ENCODE measurements at places on chromosomes 16 and 17.

GRCh38 chr17:20263595-20263994 lies 203.7 kb downstream of the LGALS9B start:
- peaks cover 25% of the 10 kb centered on the region for H3K36me3 ChIP-seq
- H3K4me3 ChIP-seq, result no peak overlapping the region
- peaks cover 22% of the 10 kb centered on the region for H3K4me1 ChIP-seq

- no peaks in the 10 kb centered on the region for H3K4me1 ChIP-seq
- no peaks in the 10 kb centered on the region for H3K36me3 ChIP-seq
- DNase-seq, result no peak
- no peak overlapping the region for H3K27ac ChIP-seq
- no peak overlapping the region for H3K4me3 ChIP-seq
Measured at GRCh38 chr16:79419148-79419547, 181.4 kb downstream of the MAF start.

DNA sequence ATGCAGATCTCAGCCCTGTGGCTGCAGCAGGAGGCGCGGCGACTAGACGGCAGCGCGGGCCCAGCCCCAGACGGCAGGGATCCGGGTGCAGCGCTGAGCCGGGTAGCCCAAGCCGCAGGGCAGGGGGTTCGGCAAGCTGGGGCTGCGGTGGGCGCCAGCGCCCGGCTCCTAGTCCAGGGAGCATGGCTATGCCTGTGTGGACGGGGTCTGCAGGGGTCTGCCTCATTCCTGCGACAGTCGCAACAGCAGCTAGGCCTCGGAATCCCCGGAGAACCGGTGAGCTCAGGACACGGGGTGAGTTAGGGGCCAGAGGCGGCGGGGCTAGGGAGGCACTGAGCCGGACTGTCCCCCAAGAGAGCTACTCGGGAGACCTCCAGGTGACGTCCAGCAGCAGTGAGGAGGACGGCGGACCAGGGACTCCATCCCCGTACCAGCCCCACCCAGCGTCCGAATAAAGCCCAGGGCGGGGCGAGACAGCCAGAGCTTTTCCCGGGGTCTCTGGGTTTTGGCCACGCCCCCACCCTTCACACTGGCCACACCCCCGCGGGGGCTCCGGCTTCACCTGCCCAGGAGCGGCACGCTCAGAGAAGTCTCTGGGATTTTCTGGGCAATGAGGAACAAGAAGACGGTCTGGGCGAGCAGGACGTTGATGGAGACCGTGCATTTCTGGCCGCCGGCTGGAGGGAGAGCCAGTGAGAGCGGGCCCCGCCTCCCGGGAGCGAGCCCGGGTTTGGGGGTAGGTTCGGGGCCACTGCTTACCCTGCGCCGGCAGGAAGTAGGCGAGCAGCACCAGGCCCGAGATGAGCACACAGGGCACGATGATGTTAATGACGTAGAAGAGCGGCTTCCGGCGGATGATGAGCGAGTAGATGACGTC lies 1.1 kb downstream of the C17orf107 start:
- H3K4me1 ChIP-seq, result peaks cover 4% of the 10 kb centered on the region
- peaks cover 21% of the 10 kb centered on the region for H3K36me3 ChIP-seq
- no peak overlapping the region for H3K4me3 ChIP-seq
- no peak for DNase-seq
- no peak overlapping the region for H3K27ac ChIP-seq

DNA sequence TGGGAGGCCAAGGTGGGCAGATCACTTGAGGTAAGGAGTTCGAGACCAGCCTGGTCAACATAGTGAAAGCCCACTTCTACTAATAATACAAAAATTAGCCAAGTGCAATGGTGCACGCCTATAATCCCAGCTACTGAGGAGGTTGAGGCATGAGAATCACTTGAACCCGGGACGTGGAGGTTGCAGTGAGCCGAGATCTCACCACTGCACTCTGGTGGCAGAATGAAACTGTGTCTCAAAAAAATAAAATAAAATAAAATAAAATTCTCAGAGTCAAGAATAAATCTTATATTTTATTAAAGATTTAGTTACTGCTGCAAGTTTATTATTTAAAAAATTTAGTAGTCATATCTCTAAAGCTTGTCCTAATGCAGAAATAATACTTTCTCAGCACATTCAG lies 29.7 kb downstream of the ARL4D start:
- no peak overlapping the region for H3K27ac ChIP-seq
- H3K4me1 ChIP-seq, result peaks cover 7% of the 10 kb centered on the region
- DNase-seq, result no peak
- no peaks in the 10 kb centered on the region for H3K36me3 ChIP-seq

DNA sequence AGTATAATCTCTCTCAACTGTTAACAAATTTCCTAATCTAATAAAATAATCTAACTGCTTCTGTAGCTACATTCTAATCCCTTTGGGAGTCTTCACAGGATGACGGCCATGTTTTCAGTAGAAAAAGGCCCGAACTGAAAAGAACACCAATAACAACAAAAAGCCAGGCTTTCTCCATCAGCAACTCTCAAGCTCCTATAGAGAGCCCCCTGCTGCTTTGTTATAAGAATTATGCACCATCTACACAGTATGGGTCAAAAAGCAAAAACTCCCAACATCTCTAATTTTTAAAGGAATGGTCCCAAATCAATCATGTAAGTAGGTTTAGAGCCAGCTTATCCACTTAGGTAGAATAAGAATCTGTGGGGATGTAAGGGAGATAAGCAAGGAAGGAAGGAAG lies 163.6 kb upstream of the C17orf78 start:
- peaks cover 88% of the 10 kb centered on the region for H3K36me3 ChIP-seq
- H3K27ac ChIP-seq, result no peak overlapping the region

DNA sequence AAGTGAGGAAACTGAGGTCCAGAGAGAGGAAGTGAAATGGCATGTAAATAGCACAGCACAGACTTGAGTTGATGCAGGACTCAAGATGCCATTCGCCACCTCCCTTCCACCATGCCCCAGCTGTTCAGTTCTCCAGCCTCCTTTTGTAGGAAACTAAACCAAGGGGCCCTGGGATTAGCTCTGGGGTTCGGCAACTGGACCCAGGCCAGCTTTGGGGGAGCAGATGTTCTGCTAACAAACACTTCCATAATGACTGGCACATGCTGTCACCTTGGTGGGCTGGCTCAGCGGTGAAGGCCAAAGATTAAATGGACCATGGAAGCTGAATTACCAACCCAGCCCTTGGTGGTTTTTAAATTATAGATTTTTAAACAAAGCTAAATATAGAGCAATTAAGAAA lies 77.0 kb downstream of the IRX6 start:
- no peaks in the 10 kb centered on the region for H3K27me3 ChIP-seq
- no peak overlapping the region for H3K4me3 ChIP-seq
- no peaks in the 10 kb centered on the region for H3K4me1 ChIP-seq
- no peak for DNase-seq
- H3K27ac ChIP-seq, result no peak overlapping the region

GRCh38 chr17:66460558-66460957 lies 158.1 kb downstream of the PRKCA start:
- peak overlapping the region; percentile 92 for H3K27ac ChIP-seq
- no peaks in the 10 kb centered on the region for H3K36me3 ChIP-seq
- H3K4me3 ChIP-seq, result no peak overlapping the region
- no peaks in the 10 kb centered on the region for H3K27me3 ChIP-seq

GRCh38 chr17:17648762-17649161 lies 32.5 kb upstream of the RAI1 start:
- no peaks in the 10 kb centered on the region for H3K36me3 ChIP-seq
- H3K27me3 ChIP-seq, result no peaks in the 10 kb centered on the region
- DNase-seq, result no peak
- H3K4me3 ChIP-seq, result no peak overlapping the region
- H3K27ac ChIP-seq, result no peak overlapping the region

- H3K4me1 ChIP-seq, result peaks cover 70% of the 10 kb centered on the region
- H3K4me3 ChIP-seq, result no peak overlapping the region
- H3K27me3 ChIP-seq, result no peaks in the 10 kb centered on the region
- no peak for DNase-seq
- H3K27ac ChIP-seq, result peak overlapping the region; percentile 98
Measured at GRCh38 chr16:81530814-81531213, 86.2 kb downstream of the CMIP start.

- no peaks in the 10 kb centered on the region for H3K4me1 ChIP-seq
- no peak overlapping the region for H3K27ac ChIP-seq
- H3K36me3 ChIP-seq, result peaks cover 75% of the 10 kb centered on the region
- H3K27me3 ChIP-seq, result no peaks in the 10 kb centered on the region
- no peak overlapping the region for H3K4me3 ChIP-seq
Measured at GRCh38 chr16:16120044-16120381, 103.3 kb downstream of the ABCC6 start.

GRCh38 chr17:79720705-79721292 lies 9.9 kb upstream of the ENPP7 start:
- H3K4me3 ChIP-seq, result no peak overlapping the region
- H3K4me1 ChIP-seq, result peaks cover 3% of the 10 kb centered on the region
- no peak for DNase-seq
- no peak overlapping the region for H3K27ac ChIP-seq
- no peaks in the 10 kb centered on the region for H3K27me3 ChIP-seq

- H3K27ac ChIP-seq, result no peak overlapping the region
- peaks cover 36% of the 10 kb centered on the region for H3K27me3 ChIP-seq
- no peak for DNase-seq
- no peak overlapping the region for H3K4me3 ChIP-seq
- no peaks in the 10 kb centered on the region for H3K36me3 ChIP-seq
Measured at GRCh38 chr16:87607871-87608270, 5.6 kb downstream of the JPH3 start.

DNA sequence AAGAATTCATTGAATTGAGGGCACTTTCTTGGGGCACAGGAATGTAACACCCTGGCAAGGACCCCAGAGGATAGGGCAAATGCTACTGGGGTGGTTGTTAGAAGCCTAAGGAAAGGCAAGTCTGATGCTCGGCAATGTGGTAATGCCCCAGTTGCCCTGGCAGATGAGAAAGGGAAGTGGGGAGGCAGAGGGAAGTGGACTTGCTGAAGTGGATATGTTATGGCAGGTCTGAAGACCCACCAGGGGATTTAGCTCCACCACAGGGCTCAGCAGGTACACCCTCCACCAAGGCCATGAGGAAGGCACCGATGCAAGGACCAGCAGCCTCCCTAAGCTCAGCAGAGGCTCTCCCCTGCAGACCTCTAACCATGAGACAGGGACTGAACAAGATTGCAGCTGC lies 184.8 kb downstream of the IRX5 start:
- H3K27me3 ChIP-seq, result no peaks in the 10 kb centered on the region
- no peak overlapping the region for H3K4me3 ChIP-seq
- H3K4me1 ChIP-seq, result no peaks in the 10 kb centered on the region
- DNase-seq, result no peak
- H3K27ac ChIP-seq, result no peak overlapping the region
- H3K36me3 ChIP-seq, result no peaks in the 10 kb centered on the region

DNA sequence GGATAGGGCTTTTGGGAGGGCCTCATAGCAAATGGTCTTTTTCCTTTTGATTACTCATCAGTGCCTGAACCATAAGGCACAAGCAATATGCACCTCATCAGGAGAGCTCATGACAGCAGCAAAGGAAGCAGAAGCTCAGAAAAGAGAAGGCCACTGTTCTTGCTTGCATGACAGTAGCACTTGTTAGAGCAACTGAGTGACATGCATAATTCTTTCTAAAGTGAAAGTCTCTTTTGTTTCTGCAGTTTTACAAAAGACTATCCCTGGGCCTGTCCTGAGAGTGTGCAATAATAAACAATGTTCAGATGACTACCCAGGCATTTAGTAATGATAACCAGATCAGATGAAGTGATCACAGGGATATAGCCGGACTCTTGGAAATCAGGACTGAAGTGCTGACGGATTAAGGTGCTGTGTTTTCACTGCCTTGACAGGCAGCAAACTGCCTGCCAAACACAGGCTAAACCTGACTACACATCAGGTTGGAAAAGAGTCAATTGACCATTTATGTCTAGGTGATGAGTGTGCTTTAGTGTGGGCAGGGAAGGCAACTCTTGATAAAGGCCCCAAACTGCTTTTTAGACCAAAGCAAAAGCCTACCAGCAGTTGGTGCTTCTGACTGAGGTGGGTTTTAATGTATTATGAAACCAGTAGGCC lies 1860.3 kb downstream of the TP53TG3F start:
- no peaks in the 10 kb centered on the region for H3K4me1 ChIP-seq
- H3K36me3 ChIP-seq, result no peaks in the 10 kb centered on the region
- no peaks in the 10 kb centered on the region for H3K27me3 ChIP-seq

- H3K36me3 ChIP-seq, result no peaks in the 10 kb centered on the region
- H3K27me3 ChIP-seq, result no peaks in the 10 kb centered on the region
- H3K4me1 ChIP-seq, result no peaks in the 10 kb centered on the region
- no peak overlapping the region for H3K27ac ChIP-seq
Measured at GRCh38 chr17:3535253-3535995, 22.2 kb downstream of the TRPV3 start.

DNA sequence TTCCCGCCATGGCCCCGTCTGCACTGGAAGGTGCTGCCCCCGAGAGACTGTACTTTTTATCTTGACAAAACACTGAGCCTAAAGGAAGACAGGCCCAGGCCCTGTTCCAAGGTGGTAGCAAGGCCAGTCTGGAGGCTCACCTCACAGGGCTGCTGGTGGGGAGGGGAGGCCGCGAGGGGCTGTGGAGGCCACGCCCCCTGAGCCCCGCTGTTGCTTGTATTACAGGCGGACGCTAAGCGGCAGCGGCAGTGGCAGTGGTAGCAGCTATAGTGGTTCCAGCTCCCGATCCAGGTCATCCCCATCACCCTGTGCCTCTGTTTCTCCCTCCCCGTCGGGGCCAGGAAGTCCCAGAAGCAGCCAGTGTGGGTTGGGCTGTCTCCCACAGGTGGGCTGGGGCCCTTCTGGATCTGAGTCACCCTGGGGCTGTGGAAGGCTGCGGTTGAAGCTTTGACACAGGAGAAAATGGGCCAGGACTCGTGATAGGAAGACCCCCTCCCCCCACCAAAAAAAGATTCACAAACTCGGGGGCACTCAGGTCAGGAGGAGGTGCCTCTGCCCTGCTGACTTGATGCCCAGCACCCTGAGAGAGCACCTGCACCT lies 13.3 kb upstream of the IL17C start:
- no peak overlapping the region for H3K4me3 ChIP-seq
- H3K27me3 ChIP-seq, result no peaks in the 10 kb centered on the region
- no peak overlapping the region for H3K27ac ChIP-seq
- no peaks in the 10 kb centered on the region for H3K4me1 ChIP-seq
- no peak for DNase-seq

- H3K4me3 ChIP-seq, result no peak overlapping the region
- DNase-seq, result no peak
- peaks cover 59% of the 10 kb centered on the region for H3K4me1 ChIP-seq
- H3K27me3 ChIP-seq, result no peaks in the 10 kb centered on the region
- H3K36me3 ChIP-seq, result peaks cover 16% of the 10 kb centered on the region
- peak overlapping the region; percentile 58 for H3K27ac ChIP-seq
Measured at GRCh38 chr16:55559233-55559632, 7.3 kb upstream of the CAPNS2 start.

DNA sequence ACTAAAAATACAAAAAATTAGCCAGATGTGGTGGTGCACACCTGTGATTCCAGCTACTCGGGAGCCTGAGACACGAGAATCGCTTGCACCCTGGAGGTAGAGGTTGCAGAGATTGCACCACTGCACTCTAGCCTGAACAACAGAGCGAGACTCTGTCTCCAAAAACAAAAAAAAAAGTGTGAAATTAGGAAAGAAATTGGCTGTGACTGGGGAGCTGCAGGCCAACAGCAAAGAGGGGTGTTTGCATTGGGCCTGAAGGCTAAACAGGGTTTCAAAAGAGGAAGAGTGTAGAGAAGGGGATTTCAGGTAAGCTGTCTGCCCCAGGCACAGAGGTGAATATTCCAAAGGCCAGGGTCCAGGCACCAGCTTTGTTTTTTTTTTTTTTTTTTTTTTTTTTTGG lies 9.4 kb downstream of the BMERB1 start:
- no peaks in the 10 kb centered on the region for H3K36me3 ChIP-seq
- H3K4me3 ChIP-seq, result no peak overlapping the region
- no peaks in the 10 kb centered on the region for H3K27me3 ChIP-seq
- DNase-seq, result no peak
- H3K27ac ChIP-seq, result no peak overlapping the region

GRCh38 chr17:74732042-74732867 lies 4.8 kb upstream of the RAB37 start:
- DNase-seq, result no peak
- H3K4me3 ChIP-seq, result no peak overlapping the region
- H3K27ac ChIP-seq, result no peak overlapping the region
- no peaks in the 10 kb centered on the region for H3K4me1 ChIP-seq
